ENCODE measurements at places on chromosomes 13 and 19.

DNA sequence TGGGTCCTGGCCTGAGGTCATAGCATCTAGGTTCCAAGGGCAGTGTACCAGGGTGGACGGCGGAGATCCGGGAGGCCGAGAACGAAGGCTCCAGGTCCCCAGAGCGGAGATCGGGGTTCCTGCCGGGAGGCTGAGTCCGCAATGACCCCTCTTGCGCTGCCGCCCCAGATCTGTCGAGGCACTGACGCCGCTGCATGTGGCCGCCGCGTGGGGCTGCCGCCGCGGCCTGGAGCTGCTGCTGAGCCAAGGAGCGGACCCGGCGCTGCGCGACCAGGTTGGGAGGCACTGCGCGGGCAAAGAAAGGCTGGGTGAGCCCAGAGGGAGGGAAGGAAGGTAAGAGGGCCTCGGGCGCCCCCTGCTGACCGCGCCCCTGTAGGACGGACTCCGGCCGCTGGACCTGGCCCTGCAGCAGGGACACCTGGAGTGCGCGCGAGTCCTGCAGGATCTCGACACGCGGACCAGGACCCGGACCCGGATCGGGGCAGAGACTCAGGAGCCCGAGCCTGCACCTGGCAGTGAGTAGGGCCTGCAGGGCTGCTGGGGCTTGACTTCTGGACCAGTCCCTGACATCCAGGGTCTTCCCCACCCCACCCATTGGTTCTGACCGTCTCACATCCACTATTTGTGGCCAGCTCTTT, 906 bp downstream of the ANKLE1 start:
- DNase-seq, result peak; percentile 87

DNA sequence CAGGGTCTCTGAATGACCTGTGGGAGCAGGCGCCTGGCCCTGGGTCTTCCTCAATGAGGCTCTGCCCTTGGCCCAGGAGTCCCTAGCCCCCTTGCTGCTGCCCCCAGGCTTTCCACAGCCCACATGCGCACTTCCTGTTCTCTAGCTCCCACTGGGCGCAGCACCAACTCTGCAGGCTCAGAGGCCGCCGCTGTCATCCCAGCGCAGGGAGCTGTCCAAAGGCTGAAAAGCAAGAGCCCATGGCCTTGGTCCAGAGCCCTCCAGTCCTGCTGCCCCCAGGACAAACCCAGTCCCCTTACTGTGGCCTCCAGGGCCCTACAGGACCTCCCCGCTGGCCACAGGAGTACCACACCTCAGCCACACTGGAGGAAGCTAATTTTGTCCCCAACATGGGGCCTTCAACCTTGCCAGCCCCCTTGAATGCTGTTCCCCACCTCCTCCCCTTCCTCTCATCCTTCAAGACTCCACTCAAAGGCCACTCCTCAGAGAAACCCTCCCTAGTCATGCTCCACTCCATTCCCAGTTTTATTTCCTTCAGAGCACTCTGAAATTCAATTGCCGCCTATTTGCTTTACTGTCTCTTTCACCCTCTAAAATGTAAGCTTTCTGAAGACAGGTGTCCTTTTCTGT, 8.0 kb upstream of the POU2F2 start:
- peak; percentile 55 for DNase-seq

GRCh38 chr19:49983645-49984229, 22.8 kb upstream of the SIGLEC11 start:
- DNase-seq, result peak; percentile 72

DNA sequence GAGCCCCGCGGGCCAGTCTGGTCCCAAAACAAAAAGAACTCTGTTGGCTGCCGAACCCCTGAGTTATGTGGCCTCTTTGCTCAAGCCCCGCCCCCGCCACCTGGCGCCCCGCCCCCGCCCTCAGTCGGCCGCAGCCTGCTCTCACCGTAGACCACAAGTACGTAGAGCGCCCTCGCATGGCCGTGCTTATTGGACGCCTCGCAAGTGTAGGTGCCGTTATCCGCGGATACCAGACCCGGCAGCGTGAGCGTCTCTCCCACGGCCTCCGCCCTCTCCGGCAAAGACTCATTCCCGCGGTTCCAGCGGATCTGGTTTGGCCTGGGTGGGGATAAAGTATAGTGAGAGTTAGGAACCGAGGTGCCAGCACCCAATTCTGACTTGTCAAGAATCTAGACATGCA, 5.5 kb upstream of the ZNF428 start:
- no peak for DNase-seq

GRCh38 chr13:86681223-86681622, 882.0 kb upstream of the SLITRK6 start:
- no peak for DNase-seq

GRCh38 chr13:80830431-80830830, 489.5 kb upstream of the SPRY2 start:
- no peak for DNase-seq

- no peak for DNase-seq
Measured at GRCh38 chr19:5881543-5882299, 11.4 kb upstream of the FUT5 start.

DNA sequence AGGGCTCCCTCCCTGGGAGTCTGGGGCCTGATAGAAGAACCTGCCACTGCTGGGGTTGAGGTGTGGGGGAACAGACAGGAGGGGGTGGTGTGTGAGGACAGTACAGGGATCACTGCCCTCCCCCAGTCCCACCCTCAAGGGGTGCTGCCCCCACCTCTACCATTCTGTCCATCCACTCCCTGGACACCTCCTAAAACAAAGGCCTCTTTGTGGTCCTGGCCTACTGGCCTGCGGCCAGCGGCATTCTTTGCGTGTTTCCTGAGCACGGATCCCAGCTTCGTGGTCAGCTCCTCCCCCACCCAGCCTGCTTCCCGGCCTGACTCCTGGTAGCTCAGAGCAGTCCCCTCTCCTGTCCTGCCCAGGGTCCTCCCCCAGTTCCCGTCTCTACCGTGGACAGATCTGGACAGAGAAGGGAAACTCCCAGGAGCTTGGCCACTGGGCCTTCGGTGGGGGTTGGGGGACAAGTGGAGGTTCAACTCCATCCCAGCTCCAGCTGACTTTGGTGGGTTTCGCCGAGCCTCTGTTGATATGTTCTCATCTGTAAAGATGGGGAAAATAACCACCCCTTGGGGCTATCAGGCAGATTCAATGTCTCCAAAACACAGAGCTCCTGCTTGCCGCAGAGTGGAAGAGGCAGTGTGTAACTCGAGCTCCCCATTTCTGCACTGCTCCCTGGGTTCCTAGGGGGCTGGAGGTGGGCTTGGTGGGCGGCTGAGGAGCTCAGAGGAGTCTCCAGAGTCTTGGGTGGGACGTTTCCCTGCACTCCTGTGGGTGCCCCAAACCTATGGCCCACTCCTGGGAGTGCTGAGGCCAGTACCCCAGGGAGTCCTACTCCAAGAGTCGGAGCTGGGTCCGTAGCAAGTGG, 48.7 kb downstream of the LYL1 start:
- no peak for DNase-seq

GRCh38 chr19:15045506-15045905, 3.8 kb upstream of the CASP14 start:
- DNase-seq, result no peak

DNA sequence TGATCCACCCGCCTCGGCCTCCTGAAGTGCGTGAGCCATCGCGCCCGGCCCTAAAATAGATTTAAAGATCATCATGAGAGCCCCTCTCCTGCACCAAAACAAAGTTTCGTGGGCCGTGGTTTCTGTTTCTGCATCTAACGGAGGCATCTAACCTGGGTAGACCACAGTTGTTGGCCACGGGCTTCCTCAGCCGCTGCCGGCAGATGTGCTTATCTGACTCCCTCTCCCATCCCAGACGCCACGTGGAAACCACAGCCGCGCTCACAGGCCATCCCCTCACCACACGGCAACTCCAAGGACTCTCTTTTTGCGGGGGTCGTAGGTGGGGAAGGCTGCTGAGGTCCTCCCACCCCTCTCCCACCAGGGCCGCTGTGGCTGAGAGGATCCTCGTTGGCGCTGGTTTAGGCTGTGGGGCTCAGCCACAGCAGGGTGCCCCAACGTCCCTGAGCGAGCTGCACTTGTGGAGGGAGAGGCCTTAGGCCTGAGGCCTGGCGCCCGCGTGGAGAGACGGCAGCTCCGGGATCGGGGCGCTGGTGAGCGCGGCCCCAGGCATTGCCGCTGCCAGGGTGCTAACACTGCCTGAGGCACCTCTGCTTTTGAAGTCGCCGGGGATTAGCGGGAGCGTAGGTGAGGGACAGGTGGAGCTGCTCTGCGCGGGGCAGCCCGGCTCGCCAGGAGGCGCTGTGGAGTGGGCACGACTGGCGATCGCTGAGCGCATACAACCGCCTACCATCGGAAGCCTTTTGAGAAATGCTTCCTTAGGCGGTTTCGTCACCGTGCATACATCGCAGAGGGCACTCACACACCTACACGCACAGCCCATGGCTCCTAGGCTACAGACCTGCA, 8.9 kb downstream of the ZSCAN1 start:
- no peak for DNase-seq

DNA sequence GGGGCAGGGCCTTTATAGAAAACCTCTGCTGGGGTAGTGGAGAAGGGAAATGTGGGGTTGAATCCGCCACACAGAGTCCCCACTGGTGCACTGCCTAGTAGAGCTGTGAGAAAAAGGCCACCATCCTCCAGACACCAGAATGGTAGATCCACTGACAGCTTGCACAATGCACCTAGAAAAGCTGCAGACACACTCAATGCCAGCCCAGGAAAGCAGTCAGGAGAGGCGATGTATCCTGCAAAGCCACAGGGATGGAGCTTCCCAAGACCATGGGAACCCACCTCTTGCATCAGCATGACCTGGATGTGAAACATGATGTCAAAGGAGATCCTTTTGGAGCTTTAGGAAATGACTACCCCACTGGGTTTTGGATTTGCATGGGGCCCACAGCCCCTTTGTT, 958.0 kb upstream of the MIR17HG start:
- no peak for DNase-seq

DNA sequence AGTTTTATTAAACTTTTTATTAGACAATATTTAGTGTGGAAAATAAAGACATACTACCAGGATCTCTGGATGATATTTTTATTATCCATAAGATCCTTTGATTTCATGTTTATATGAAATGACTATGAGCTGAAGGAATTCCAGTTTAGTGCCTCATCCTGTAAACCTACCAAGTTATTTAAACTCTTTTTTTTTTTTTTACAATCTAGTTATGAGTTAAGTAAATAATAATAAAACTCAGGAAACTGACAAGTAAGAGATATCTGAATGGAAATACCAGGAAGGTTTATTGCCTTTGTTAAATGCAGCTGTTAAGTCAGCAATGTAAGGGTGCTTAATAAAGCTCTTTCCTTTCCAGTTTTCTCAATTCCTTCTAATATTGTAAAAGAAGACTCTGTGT, 53.9 kb downstream of the RXFP2 start:
- no peak for DNase-seq

- no peak for DNase-seq
Measured at GRCh38 chr19:46634656-46635218, 1.3 kb downstream of the GNG8 start.

DNA sequence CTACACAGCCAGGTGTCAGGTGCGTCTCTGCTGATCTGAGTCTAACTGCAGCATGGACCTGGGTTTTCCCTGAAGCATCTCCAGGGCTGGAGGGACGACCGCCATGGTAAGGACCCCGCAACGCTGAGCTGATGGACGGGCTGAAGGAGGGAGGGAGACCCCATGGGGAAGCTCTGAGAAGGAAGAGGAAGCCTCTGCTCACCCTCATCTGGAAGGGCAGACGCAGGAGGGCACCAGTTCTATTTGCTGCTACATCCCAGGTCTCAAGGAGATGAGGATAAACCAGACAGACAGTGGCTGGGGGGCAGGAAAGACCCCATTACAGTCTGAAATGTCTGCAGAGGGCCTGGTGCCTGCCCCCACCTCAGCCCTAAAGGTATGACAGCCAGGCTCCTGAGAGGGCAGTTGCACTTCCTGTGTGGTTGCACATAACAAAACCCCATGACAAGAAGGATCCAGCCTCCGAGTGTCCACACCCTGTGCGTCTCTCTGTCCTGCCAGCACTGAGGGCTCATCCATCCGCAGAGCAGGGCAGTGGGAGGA, at the start of gene LILRA2:
Gene LILRA2 (plus strand): TSS at position 461 of the 543 bp plus-strand sequence. CDS start 89 bp downstream, outside the sequence.
- no peak for DNase-seq

DNA sequence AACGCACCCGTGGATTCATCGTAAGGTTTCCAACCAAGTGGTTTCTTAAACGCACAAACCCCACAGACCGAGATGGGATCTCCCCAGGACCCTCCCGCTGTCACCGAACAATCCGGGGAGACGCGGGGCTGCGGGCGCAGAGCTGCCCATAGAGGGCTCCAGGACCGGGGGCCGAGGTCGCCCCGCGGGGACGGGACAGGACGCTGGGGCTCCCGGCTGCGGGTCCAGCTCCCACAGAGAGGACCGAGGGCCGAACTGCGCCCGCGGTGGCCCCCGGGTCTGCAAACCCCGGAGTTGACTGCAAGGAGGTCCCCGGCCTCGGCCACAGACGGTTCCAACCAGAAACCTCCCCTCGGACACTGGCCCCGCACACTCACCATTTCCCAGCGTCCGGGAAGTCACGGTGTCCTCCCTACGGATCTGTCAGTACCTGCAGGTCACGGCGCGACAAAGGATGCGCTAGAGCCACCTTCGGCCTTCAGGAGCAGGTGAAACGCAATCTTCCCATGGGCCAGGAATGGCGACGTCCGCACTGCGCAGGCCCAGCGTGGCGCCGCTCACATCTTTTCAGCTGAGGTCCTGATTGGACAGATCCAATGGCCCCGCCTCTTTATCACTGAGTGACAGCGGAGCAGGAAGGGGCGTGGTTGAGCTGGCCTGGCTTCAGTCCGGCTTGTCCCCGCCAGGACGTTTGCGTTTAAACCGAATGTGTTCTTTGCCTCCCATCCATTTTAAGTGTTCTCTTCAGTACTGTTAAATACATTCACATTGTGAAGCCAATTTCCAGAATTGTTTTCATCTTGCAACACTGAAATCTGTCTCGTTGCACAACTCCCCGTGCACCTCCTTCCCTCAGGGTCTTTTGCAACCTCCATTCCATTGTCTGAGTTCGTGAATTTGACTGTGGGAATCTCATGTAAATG, at the start of gene ZNF14:
Gene ZNF14 (minus strand): TSS at position 534 of the 923 bp plus-strand sequence. CDS start 154 bp downstream, at position 380.
- peak; percentile 98 for DNase-seq

DNA sequence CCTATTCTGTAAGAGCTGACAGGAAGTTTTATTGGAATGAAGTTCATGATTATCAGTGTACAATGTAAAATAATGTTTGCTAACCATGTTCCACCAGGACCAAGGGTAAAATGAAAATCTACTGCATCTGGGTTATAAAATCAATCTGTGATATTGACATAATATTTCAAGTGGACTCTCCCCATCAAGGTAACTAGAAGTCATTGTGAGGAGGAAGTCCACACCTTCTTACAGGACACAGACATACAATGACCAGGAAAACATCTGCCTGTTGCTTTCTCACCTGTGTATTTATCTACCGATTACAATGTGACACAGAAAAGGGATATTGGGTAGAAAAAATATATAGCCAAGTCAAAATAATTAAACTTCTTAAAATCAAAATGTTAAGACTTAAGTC, 140.7 kb upstream of the RFC3 start:
- DNase-seq, result no peak

- no peak for DNase-seq
Measured at GRCh38 chr13:106533101-106533942, 2.1 kb downstream of the EFNB2 start.

GRCh38 chr13:88648598-88649373, 977.6 kb downstream of the SLITRK5 start:
- no peak for DNase-seq
